NCI-H1436 treated with DMSO at 0.1 percent for 48 hours (cell line): ENCODE measurements at places on chromosomes 11 and 22.

DNA sequence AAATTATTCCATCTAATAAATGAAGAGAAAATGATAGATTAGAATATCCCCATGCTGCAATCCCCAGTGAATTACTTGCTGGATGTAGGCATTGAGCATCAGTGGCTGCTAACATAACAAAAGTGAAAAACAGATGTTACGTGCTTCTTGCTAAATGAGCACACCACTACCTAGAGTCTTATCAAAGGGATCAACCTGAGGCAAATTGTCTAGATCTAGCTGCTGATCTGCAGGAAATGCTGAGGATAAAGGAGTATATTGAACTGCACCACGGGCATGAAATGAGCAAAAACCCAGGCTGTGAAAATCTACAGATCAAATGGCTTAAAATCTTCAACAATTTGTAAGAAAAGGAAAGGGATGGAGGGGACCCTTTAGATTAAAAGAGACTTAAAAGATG, 45.3 kb upstream of the SCUBE2 start:
- DNase-seq = no peak

DNA sequence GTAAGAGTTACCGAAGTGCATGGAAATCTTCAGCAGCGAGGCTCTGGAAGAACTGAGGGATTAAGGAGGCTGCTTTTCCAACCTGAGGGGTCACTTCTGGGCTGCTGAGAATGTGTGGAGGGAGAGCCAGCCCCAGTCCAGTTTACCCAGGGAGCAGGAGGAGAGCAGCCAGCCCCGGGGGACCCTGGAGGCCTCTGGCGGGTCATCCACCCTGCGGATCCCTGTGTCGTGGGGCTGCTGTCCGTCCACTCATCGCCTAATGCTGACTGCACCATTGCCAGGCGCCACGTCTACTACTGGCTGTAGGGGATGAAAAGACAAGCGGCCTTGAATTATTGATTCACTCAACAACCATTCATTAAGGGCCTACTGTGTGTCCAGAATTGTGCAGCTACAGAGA, 228.7 kb upstream of the TBCEL start:
- DNase-seq = no peak

- DNase-seq = no peak
These were observed 3.9 kb downstream of the OR8D4 start for GRCh38 chr11:123905826-123906225.

- DNase-seq = no peak
These were observed 38.2 kb upstream of the PARVG start for GRCh38 chr22:44142421-44143104.

DNA sequence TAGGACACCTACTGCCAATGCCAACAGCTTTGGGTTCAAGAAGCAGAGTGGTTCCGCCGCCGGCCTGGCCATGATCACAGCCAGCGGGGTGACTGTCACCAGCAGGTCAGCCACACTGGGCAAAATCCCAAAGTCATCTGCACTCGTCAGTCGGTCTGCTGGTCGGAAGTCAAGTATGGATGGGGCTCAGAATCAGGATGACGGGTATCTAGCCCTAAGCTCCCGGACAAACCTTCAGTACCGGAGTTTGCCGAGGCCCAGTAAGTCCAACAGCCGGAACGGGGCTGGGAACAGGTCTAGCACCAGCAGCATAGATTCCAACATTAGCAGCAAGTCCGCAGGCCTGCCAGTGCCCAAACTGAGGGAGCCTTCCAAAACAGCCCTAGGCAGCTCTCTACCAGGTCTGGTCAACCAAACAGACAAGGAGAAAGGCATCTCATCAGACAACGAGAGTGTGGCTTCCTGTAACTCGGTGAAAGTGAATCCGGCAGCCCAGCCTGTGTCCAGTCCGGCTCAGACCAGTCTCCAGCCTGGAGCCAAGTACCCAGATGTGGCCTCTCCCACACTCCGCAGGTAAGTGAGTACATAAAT, 115.1 kb downstream of the DBX1 start:
- DNase-seq = no peak

- DNase-seq = no peak
These were observed 479.4 kb downstream of the JRKL start for GRCh38 chr11:96869207-96869606.

DNA sequence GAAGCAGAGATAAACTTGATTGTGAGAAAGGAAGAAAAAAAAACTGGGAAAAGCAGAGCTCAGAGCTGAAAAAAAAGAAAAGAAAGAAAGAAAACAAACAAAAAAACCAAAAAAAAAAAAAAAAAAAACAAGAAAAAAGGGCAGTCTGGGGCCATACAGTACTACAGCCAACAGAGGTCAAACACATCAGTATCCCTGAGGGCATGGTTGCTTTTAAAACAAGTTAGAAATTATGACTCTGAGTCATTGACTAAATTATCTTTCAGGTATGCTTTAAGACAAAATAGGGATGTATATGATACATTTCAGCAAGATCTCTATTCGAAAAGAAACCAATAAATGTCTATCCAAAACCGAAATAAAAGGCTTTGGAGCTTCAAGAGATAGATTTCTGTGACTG, 37.1 kb upstream of the TLCD5 start:
- no peak for DNase-seq

DNA sequence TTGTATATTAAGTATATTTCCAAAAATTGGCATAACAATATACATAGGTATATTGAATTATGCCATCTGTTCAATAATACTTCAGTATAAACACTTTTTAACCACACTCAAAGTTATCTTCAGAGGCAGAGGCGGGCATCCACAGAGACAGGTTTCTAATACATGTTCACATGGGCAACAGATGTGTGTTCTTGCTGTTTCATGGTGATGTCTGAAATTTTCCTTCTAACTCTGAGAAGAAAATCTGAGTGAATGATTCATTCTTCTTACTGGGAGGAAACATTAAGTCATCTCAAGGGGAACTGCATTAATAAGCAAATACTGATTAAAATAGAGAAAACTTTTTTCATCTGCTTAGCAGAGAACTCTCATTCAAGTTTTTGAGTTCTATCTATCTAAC, 1074.5 kb downstream of the LRRC4C start:
- no peak for DNase-seq

DNA sequence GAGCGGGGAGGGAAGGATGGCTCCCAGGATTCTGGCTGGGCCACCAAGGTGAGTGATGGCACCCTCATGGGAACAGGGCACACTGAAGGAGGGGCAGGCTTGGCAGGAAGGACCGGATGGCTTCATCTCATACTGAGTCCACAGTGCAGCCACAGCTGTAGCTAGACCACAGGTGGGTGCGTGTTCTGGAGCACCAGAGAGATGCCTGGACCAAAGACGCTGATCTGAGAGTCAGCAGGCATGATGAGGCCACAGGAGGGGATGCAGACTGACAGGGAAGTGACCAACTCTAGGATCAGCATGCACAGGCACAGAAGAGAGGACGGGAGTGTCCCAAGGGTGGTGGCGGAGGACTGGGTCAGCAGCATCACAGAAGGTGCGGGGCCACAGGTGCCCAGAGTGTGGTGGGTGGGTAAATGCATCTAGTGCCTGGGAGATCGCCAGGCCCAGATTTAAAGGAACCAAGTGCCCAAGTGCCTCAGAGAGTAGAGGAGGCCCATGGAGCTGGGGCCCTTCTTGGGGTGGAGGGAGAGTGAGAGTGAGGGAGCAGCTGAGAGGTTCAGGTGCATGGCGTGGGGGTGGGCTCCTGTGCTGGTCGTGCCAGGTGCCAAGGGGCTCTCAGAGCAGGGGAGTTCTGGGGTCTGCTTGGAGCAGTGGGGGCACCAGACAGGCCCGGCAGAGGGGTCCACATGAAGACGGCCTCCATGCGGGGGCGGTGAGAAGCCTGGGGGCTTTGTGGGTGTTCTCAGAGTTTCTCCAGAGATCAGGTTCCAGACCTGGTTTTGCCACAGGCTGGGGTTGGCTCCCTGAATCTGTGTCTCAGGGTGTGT, 113.7 kb downstream of the CEP164 start:
- no peak for DNase-seq

DNA sequence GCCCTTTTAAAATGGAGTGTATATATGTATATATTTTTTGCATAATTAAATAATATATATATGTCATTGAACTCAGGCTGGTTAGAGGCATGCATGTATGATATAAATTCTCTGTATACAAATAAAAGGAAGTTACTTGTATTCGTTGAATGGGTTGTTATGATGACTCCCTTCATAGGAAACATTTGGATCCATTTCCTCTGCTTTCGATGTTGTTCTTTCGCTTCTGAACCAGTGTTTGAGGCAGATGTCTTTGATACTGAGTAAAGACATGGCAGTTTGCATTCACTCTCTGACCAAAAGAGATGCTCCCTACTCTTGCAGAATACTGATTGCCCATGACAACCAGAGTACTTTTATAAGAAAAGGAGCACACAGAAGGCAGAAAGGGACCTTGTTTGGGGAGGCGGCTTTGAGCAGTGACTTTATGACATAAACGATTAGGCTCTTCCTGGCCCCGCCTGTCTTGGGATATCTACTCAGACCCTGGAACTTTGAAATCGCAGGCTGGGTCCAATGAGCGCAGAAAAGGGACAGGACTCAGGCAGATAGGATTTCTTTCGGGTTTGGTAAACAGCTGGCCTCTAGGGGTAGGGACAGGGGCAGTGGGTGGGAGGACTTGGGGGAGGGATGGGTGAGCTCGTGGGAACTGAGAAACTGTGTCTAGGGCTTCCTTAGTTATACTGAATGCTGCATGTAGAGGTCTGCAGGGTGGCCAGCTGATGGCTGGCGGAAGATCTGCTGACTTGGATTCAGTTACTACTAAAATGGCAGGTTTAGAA, 23.2 kb downstream of the TIMP3 start:
- no peak for DNase-seq

DNA sequence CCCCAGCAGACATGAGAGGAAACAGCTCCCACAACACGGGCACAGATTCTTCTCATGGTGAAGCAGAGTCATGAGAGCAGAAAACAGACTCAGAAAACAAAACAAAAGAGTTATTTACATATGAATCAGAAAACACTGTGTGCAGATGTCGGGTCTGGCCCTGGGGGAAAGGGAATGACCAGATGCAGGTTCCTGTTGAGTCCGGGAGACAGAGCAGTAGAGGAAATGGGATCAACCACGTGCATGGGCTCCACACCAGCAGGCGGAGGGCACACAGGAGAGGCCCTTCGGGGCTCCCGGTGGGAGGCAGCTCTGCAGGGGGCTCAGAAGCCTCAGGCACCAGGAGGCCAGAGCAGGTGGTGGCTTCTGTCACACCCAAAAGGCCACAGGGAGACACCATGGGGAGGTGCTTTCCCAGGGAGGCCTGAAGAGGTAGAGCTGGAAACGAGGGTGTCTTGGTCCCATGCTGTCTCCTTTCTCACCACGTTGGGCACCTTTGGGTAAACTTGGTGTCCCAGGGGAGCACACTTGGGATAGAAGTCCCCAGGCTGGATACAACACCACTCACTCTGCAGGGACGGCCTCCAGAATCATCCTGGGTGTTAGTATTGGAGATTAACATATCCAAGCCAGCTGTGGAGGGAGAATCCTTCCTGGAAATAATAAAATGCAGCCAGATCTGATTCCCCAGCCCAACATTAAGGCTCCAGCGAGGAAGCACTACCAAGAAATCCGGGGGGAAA, 764.7 kb downstream of the BRD1 start:
- no peak for DNase-seq

DNA sequence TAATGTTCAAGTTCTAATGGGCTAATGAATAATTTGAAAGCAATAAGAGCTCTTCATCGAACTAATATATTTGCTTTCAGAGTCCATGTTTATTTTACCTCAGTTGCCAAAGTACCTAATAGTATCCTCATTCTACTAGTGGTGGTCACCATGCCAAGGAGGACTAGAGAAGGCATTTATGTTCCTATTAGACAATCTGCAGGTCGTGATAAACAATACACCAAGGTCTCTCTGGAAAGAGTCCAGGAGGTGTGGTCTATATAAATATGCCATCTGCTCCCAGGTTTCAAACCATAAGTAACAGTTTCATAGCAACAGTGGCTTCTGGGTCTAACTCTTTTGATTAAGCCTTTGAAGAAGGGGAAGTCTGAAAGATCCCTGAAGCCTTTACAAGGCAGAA, 42.9 kb downstream of the ARFGAP3 start:
- DNase-seq = no peak

GRCh38 chr22:44523981-44524759, 26.1 kb upstream of the RTL6 start:
- no peak for DNase-seq

- DNase-seq = peak; percentile 25
These were observed 174.1 kb downstream of the INSC start for GRCh38 chr11:15288863-15289262.

GRCh38 chr22:30047364-30047738, 32.9 kb upstream of the HORMAD2 start:
- no peak for DNase-seq

DNA sequence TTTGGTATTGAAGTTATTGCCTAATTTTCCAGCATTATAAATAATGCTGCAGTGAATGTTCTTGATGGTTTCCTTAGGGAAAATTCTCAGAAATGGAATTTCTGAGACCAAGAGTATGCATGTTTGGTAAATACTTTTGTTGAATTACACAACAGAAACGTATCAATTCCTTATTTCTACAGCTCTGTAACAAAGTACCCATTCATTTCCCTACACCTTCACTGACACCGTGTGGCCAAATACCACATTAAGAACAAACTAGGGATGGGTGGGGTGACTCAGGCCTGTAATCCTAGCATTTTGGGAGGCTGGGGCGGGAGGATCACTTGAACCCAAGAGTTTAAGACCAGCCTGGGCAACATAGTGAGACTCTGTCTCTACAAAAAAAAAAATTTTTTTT, 21.8 kb downstream of the MCAM start:
- DNase-seq = no peak

DNA sequence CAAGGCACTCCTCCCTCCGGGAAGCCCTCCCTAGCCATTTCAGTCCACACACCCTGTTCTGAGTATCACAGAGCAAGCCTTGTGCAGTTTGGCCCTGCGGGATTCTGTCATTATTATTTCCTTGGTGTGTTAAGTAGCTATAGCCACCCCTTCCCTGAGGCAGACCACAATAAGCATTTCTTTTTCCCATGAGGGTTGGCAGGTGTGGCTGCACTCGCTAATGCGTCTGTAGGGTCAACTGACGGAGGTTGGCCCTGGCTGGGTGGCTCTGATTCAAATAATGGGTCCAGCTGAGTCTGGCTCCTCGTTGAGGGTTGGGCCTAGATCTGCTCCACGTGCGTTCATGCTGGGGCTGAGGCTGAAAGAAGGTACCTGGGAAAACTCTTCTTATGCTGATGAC, 5.1 kb downstream of the F2 start:
- DNase-seq = no peak

GRCh38 chr11:15500643-15501042, 385.9 kb downstream of the INSC start:
- DNase-seq = no peak

GRCh38 chr11:9139628-9140357, 48.4 kb upstream of the SCUBE2 start:
- no peak for DNase-seq

DNA sequence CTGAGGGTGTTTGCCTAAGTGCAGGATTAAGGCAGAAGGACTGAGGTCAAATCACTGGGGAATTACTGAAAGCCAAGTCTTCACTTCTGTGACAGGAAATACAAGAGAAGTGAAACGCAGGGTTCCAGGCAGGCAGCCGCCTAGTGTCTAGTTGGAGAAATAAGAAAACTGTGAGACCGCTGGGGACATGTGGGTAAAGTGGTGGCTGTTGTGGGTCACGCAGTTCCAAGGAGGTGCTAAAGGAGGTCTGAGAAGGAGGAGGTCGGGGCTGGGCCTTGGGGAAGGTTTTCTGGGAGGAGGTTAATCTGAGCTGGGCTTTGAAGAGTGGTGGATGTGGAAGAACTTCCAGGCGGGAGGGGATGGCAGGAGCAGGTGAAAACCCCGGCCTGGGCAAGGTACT, 11.2 kb downstream of the MCM5 start:
- DNase-seq = no peak

GRCh38 chr11:75189911-75190310, 39.0 kb downstream of the SLCO2B1 start:
- no peak for DNase-seq

- no peak for DNase-seq
These were observed 6.5 kb downstream of the PI4KA start for GRCh38 chr22:20852076-20852475.
